ENCODE measurements at places on chromosomes 5 and 9.

- DNase-seq: no peak
Observed at GRCh38 chr5:133895979-133896845, 72.2 kb downstream of the C5orf15 start.

GRCh38 chr9:90772386-90772785, 29.2 kb upstream of the SYK start:
- DNase-seq: no peak

DNA sequence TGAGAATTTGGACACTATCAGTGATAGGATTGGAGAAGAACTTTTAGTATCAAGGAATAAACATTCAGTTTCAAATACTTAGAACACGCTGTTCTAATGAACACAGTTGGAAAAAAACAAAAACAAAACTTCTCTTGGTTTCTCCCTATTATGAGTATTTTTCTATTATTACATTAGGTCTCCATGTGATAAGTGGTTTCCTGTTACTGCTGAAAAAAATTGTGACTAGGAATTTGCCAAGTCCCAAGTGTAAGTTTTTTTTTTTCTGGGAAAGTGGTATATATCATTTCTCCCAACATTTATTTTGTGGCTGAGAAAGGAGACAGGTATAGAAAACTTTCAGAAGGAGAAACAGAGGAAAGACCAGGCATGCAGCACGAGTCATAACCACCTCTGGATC, 41.1 kb downstream of the PCSK1 start:
- DNase-seq: no peak

DNA sequence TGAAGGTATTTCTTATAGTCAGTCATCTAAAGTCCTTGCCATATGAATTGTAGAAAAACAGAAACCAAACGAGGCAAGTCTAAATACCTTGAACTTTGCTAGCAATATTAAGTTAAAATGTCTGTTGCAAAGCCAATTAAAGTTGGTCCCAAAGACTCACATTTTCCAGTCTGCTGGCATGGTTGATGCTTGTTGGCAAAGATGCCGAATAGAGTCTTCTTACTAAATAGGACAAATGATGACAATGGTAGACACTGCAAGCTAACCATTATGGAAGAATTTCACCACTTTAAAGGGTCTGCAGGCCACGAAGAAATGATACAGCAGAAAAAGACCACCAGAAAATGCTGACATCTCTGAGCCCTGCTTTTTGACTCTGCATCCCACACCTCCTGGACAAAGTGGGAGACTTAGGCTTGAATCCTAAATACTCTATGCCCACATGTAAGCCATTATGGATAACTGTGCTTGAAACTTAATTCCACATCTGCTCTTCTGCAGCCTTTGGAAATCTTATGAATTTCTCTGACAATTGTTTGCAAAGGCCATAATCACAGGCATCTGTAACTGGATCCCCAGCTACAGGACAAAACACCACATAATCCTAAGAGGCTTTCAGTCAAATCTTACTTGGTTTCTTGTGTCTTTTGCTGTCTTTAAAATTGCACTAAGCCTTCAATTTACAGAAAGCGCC, 61.3 kb downstream of the LHFPL2 start:
- DNase-seq: no peak

DNA sequence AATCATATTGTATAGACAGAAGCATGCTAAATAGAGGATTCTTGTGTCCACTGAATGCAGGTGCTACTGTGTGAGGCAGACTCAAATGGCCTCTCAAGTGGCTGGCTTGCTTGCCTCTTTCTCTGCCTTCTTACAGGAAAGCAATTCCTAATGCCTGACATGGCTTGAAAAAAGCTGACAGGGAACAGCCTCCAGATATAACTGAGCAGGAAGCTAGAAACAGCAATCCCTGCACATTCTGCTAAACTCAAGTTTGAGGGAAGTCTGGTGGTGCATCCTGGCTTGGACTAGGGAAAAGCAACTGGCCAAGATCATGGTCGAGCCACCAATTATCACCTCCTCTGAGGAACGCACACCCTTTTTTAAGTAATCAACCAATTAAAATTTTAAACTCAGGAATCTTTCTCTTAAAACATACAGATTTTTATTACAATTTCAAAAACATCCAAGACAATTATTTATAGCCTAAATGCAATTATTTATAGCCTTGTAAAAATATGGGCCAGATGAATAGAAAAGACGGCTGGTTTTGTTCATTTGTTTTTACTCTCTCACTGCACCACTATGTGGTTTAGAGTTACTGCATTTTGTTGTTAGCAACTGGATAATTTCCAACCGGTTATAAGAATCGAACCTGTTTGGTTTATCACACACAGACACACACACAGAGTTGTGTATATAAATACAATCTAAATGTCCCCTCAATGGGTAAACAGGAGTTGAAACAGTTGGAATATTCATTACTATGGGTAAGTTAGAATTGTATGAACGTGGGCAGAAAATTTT, 290.9 kb upstream of the ANKRD55 start:
- DNase-seq: no peak

DNA sequence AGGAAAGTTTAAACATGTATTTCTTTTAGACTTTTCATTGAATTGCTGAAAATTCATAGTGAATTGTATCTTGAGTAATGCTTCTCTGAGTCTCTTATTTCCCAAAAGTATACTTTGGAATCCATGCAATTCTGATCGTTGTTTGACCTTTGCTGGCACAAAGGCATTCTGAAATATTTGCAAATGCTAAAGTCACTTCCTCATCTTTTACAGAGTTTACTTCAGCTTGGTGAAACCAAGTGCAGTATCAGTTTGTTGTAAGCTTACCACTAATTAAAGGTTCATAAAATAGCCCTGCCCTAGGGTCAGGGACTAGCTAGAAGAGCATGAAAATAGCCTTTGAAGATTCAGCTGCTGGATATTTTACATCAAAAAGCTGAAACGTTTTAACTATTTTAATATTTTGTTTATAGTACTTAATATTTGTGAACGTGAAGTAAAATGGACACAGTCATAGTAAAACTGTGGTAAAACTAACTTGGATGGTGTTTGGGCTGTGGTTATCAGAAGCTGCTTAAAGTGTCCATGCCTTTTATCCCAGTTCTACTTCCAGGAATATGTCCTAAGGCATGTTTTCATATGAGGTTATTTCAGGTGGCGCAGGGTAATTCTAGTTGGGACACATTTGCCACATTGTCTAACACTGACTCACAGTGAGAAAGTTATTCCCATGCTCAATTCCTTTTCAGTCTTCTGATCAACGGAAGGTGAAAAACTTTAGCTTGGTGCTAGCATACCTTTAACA, 45.3 kb downstream of the SLC22A5 start:
- DNase-seq: peak; percentile 65

GRCh38 chr9:130328349-130328801, 62.8 kb downstream of the HMCN2 start:
- no peak for DNase-seq

DNA sequence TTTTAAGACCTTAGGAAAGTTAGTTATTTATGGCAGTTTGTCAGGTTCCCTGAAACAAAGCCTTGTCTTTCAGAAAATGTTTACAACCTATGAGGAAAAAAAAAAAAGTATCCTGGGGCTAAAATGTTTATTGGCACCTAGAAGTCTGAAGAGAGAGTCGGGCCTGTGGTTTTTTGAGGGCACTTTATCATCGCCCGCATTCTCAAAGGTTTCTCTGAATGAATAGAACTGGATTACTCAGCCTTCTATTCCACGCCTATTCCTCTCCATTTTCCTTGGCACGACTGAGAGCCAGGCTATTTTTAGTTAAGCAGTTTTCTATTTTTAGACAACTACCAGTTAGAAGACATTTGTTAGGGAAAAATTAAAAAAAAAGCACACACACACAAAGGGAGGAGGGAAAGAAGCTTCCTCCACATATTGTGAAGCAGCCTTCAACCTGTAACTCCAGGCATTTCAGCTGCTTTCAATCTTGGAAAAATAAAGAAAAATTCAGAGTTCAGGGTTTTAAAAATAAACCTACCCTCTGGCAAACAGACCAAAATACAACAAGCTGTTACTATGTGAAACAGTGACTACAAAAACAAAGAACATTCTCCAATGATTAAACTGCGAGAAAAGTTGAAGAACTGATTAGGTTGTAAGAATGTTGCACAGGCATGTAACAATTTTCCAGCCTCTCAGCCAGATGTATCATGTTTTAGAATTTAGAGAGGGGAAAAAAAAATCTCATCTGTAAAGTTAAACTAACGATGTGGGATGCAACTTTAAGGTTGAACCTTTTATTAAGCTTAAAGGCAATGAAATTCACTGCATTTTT, 97.0 kb downstream of the MEF2C start:
- peak; percentile 93 for DNase-seq

GRCh38 chr5:80041527-80041926, 6.4 kb downstream of the THBS4 start:
- no peak for DNase-seq

DNA sequence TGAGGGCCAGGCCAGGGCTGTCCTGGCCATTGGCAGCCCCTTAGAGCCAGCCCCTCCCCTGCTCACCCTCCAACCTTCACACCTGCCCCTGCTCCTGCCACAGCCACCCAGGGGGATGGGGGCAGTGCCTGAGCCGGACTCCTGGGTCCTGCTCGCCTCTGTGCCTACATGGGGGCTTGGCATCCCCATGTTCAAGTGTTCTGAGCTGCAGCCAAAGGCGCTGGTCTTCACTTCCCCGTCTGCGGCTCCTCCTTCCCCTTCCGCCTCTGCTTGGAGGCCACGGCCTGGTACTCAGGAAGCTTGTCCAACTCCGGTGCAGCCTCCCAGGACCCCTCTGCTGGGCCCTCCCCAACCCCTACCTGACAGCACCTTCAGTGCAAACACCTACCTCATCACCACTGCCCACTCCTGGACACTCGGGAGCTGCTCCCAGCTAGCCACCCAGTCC, 2.3 kb upstream of the DNLZ start:
- no peak for DNase-seq

DNA sequence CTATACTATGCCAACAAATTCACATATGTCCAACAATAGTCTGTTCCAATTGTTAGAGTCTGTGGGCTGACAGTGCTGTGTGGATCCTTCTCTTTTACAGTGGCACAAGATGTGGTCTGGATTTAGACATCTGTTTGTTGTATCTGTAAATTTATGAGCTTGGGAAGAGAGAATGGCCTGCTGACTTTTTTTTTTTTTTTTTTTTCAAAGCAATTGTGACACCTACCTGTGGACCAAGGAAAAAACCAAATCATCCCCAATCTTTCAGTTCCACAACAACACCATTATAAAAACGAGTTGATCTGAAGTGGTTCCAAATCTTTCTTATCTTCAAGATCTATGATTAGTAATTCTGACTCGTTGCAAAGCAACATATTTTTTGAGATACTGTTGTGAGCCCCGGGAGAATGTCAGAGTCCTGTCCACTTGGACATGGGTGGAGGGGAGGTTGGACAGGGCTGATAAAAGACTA, 4.9 kb downstream of the IRX2 start:
- no peak for DNase-seq

GRCh38 chr9:88303721-88304451, 84.4 kb upstream of the SPIN1 start:
- DNase-seq: peak; percentile 33

GRCh38 chr5:57494104-57495098, 11.8 kb upstream of the ACTBL2 start:
- DNase-seq: peak; percentile 99

DNA sequence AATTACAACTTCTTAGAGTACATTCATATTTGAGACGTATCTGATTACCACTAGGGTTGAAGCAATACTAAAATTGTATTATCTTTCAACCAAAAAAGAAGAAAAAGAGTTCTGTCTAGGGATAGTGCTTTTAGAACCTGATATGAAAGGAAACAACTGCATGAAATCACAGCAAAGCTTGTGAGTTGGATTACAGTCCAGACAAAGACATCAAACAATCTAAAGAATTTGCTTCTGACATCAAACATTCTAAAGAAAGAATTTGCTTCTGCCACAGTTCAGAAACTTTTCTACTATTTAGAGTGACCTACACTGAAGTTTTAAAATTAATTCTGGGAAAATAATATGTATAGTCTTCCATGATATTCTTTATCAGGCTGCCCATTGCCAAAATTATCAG, 1141.1 kb upstream of the ACO1 start:
- DNase-seq: no peak

- no peak for DNase-seq
Observed at GRCh38 chr9:7760014-7760415, 39.6 kb downstream of the DMAC1 start.

DNA sequence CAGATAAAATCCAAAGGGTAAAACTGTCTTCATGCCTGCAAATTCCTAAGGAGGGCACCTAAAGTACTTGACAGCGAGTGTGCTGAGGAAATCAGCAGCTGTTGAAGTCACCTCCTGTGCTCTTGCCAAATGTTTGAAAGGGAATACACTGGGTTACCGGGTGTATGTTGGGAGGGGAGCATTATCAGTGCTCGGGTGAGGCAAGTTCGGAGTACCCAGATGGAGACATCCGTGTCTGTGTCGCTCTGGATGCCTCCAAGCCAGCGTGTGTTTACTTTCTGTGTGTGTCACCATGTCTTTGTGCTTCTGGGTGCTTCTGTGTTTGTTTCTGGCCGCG, 727 bp upstream of the ADRB2 start:
- DNase-seq: no peak

DNA sequence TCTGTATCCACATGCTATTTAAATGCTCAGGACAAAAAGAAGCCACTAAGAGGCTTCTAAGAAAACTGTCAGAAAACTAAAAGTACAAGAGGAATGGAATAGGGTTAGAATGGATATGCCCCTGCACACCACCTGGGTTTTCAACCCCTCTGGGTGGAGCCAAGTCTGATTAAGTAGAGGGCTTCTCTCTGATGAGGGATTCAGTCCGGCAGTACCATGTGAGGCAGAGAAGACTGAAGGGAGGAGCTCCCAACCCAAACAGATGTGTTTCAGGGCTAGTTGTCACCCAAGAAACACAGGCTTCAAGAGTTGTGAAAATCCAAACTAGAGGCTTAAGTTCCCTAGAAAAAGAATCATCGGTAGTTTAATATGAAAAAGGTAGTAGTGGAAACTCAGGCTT, 12.5 kb downstream of the NREP start:
- DNase-seq: no peak

- peak; percentile 31 for DNase-seq
Observed at GRCh38 chr9:89994988-89995613, 390.3 kb downstream of the GADD45G start.

DNA sequence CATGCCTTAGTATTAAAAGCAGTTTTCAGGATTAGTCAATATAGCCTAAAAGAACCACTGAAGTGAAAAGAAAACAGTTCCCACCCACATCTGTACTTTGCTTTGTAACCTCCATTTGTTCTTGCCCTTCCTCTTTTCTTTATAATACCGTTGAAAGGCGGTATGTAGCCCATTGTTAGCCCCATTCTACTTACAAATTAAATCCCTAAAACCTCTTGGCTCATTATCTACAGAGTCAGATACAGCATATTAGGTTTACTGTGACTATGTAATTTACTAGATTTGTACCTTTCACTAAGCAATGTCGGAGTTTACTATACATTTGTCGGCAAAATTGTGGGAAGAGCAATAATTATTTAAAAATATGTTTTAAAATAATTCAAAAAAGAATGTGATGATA, 17.3 kb downstream of the ALDH1A1 start:
- no peak for DNase-seq

GRCh38 chr5:102971676-102972293, 148.2 kb downstream of the GIN1 start:
- DNase-seq: no peak

DNA sequence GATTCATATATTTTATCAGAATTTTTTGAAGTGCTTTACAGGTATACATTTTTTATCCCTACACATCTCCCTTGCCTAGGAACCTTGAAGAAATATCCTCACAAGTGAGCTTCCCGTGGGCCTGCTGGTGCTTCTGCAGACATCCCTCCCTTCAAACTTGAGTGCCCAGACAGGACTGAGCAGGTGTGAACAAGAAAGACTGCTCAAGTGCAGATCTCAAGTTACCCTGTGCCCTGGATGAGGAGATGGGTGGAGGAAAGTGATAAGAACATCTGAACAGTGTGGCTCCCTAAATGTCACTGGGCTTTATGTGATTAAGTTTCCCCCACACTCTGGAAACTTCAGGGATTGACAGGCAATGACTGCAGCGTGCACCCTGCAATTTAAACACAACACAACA, 209.8 kb downstream of the TLE1 start:
- no peak for DNase-seq
